ENCODE measurements at places on chromosomes 11 and 22. TPM values are rescaled to one million over a fixed set of nuclear protein-coding genes. Genes with fewer than 3 reads are reported as not detected.

DNA sequence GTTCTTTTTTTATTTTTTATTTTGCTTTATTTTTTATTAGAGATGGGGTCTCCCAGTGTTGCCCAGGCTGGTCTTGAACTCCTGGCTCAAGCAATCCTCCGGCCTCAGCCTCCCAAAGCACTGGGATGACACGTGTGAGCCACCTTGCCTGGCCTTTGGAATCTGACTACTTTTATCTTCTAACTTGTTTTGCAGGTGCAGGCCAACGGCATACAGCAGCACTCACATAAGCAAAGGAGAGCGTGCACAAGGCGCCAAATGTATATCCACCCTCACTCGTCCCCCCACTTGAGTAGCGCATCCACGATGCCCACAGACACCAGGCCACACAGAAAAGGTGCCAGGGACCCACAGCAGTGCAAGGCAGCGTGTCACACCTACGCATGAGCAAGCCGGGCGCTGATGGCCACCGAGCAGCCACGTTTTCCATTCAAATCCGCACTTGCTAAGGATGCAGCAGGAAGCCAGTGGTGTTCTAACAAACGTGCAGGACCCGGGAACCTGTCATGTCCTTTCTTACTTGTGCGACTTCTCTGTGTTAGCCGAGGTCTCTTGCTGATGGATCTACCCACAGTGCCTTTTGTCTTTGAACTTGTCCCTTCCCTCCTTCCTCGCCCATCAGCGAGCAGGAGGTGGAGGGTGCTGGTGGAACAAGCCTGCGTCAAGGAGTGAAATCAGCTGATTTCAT is 5.9 kb downstream of the ASCL2 start:
- H3K36me3 ChIP-seq: peaks cover 17% of the 10 kb centered on the region
- no peak overlapping the region for H3K27ac ChIP-seq
- peaks cover 47% of the 10 kb centered on the region for H3K4me1 ChIP-seq
- DNase-seq: no peak

DNA sequence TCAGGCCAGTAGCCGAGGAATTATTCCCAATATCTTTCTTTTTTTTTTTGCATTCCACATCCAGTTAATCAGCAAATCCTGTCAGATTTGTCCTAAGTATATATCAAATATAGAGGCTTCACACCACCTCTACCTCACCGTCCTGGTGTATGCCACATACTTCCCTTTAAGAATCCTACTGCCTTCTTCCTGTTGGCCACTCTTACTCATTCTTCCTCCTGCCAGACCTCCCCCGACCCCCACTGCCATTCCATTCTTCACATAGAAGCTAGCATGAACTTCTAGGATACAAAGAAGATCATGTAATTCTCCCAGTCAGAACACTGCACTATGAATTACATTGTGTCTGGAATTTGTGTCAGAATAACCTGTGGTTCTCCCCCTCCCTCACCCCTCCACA is 89.5 kb downstream of the TRIM44 start:
- no peaks in the 10 kb centered on the region for H3K36me3 ChIP-seq
- no peak for DNase-seq
- H3K4me3 ChIP-seq: no peak overlapping the region
- peaks cover 35% of the 10 kb centered on the region for H3K4me1 ChIP-seq

- DNase-seq: no peak
- H3K36me3 ChIP-seq: no peaks in the 10 kb centered on the region
- H3K4me3 ChIP-seq: no peak overlapping the region
- no peak overlapping the region for H3K27ac ChIP-seq
- H3K27me3 ChIP-seq: no peaks in the 10 kb centered on the region
These were observed 136.4 kb downstream of the RBFOX2 start for GRCh38 chr22:35892192-35892591.

- H3K4me1 ChIP-seq: no peaks in the 10 kb centered on the region
- H3K36me3 ChIP-seq: no peaks in the 10 kb centered on the region
- no peak overlapping the region for H3K27ac ChIP-seq
- no peak overlapping the region for H3K4me3 ChIP-seq
- no peak for DNase-seq
These were observed 101.1 kb upstream of the RTL6 start for GRCh38 chr22:44599084-44599483.

GRCh38 chr11:61069427-61069826 is 32.9 kb upstream of the CD5 start:
- no peaks in the 10 kb centered on the region for H3K36me3 ChIP-seq
- no peaks in the 10 kb centered on the region for H3K27me3 ChIP-seq
- H3K4me3 ChIP-seq: no peak overlapping the region
- H3K27ac ChIP-seq: no peak overlapping the region

DNA sequence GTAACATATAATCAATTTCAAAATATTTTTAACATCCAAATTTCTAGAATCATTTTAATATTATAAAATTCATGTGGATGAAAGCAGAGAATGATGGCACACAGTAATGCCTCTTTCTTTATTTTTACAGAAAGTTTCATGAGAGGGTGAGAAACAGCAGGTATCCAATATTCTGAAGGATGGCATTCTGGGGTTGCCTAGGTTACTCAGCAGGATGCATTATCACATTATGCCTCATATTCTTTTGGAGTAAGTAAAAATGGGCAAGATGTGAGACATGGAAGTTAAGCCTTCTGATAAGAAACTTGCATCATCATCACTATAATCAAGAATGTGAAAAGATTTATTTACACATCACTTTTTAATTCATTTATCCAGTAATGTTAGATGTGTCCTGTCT is 148.7 kb upstream of the PGR start:
- no peak overlapping the region for H3K4me3 ChIP-seq
- H3K27ac ChIP-seq: no peak overlapping the region
- H3K36me3 ChIP-seq: no peaks in the 10 kb centered on the region

DNA sequence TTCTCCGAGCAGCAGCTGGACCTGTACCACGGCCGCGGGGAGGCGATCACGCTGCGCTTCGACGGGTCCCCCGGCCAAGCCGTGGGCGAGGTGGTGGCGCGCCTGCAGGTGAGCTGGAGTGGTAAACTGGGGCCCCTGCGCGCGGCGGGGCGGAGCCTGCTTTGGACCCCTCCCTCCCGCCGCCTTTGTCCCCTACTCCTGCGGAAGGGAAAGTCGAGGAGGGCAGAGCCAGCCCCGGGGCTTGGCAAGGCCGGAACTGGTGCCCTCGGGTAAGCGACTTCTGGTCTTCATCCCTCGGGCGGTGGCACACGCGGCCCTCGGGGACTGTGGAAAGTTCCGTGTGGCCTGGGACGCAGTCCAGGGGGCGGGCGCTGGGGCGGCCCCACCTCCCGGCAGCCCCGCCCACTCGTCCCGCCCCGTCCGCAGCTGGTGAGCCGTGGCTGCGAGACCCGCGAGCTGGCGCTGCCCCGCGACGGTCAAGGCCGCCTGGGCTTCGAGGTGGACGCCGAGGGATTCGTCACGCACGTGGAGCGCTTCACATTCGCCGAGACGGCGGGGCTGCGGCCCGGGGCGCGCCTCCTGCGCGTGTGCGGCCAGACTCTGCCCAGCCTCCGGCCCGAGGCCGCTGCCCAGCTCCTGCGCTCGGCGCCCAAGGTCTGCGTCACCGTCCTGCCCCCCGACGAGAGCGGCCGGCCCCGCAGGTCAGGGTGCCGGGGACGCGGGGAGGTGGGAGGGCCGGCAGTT is 9.2 kb downstream of the SIPA1 start:
- peak; percentile 77 for DNase-seq
- H3K27ac ChIP-seq: no peak overlapping the region
- H3K36me3 ChIP-seq: peaks cover 25% of the 10 kb centered on the region
- H3K4me1 ChIP-seq: peaks cover 34% of the 10 kb centered on the region
- peaks cover 4% of the 10 kb centered on the region for H3K27me3 ChIP-seq

DNA sequence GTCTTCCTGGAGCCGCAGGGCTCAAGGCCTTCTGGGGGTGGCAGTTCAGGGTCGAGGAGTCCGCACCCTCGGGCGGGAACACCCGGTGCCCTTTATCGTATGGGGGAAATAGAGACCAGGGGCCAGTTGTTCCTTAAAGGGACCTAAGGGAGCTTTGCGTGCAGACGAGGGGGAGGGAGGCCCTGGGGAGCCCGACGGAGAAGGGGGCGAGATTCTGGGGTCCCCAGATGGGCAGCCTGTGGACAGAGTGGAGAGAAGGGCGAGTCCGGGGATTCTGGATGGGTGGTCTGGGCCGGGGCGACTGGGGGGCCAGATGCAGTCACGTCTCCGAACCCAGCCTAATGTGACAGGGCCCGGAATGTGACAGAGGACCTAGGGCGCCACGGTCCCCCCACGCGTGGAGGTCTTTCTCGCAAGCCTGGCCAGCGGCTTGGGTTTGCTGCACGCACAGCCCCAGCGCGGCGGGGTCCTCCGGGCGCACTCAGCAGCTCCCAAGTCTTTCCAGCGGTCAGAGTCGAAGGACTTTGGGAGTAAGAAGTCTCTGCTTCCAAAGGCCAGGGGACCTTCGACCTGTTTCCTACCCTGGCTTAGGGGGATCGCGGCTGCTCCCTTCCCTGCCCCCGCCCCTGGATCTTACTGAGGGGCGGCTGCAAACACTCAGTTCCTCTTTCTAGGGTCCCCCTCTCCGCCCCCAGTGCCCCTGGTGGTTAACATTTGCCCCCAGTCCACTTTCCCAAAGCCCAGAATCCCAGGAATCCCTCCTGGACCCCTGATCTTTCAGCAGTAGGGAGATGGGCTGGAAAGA is 547 bp downstream of the TUBA8 start:
- H3K27me3 ChIP-seq: peaks cover 26% of the 10 kb centered on the region
- H3K36me3 ChIP-seq: no peaks in the 10 kb centered on the region
- H3K4me1 ChIP-seq: peaks cover 5% of the 10 kb centered on the region
- no peak overlapping the region for H3K27ac ChIP-seq
- DNase-seq: no peak

The WNT11 gene
- 14.4 TPM for polyA plus RNA-seq

The APOC3 gene
- polyA plus RNA-seq: 1,751 TPM
